ENCODE measurements at places on chromosomes 7 and 10.
A peak's percentile ranks its signal among the peaks of the same experiment; 100 is the strongest.

- DNase-seq = no peak
Measured at GRCh38 chr7:49255054-49255453, 330.7 kb downstream of the CDC14C start.

DNA sequence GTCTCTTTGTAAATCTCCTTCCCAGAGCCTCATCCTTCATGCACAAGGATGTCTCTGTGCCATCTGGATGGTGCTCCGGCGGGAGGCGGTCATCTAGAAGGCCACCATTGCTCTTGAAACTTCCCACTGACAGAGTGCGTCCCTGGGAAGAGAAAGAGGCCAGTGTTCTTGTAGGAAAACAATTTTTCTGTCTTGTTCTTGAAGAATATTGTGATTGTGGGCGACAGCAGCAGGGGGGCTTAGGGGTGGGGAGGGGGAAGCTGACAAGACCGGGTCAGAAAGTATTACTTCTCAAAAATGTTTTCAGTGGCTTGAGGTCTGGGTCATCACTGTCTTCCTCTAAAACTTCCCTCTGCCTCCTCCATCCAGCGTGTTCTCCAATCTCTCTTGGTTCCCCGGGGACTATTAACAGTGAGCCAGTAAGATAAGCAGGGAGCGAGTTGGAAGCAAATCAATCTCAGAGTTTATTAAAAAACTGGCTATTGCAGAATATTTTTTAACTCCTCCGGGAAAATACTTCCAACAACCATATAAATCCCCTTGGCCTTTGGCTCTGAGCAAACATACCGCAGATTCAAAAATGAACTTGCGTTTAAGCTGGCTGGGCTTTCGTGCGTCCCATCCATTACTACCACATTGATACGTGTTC is 597.8 kb upstream of the MGMT start:
- DNase-seq = no peak

DNA sequence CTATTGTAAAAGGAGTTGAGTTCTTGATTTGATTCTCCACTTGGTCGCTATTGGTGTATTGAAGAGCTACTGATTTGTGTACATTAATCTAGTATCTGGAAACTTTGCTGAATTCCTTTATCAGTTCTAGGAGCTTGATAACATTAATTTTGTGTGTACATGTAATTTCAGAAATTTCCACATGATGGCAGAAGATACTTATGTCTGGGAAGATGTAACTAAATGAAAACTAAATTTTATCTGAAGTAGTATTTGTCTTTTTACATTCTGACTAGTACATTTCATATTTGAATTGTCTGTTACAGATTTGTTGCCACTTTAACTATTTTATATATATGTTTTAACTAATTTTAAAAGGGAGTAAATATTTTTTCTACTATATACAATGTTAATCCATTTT is 27.6 kb downstream of the SDHAF3 start:
- DNase-seq = peak; percentile 21

DNA sequence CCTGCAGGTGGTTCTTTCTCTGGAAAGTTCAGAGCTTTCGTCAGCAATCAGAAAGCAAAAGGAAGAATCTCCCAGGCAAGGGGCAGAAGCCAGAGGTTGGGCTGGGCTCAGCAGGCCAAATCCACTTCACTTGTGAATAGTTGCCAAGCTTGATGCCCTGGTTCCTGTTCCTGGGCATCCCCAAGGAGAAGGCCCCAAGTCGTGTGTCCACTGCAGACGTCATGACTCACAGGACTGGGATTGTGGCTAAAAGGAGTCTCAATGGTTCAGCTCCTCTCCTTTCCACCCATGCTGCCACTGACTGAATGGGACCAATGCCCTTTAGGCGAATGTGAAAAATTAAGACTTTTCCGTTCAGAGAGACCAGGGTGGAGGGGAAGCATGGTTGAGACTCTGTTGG is 38.6 kb upstream of the TRIM8 start:
- no peak for DNase-seq

GRCh38 chr7:106823631-106824030 is 41.5 kb upstream of the PIK3CG start:
- DNase-seq = no peak

DNA sequence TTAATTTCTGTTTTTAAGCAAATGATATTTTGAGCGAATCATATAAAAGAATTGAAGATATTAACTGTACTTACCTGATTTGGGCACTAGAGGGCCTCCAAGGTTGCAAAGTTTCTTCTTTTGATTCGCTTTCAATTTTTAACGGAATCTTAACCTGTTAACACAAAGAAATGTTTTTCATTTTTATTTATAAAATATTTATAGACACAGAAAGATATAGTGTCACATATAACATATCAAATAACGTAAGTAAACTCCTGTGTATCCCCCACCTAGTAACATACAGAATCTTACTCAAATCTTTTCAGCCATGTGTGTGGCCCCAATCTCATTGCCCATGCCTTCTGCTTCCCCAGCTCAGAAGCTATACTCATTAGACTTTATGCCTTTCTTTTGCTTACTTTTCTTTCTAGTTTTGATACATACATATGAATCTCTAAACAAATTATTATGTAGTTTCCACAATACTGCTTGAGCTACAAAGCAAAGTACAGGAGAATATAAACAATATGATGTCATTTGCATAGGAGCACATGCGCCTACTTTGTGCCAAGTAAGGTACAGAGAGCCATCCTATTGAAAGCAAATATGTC is 49.5 kb upstream of the ZPBP start:
- DNase-seq = no peak

DNA sequence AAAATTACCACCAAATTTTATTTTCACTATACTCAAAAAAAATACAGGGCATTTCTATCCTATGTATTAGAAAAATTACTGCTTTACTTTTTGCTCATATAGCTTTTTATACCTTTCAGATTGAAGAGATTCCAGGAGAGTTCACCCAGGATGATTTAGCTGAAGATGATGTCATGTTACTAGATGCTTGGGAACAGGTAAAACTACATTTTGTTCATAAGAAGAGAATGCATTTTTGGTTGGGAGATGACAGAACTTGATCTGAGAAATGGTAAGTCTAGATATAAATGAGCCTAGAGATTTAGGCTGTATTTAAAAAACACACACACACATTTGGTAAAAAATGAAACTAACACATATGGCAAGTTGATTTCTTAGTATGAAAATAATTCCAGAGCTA is 38.1 kb upstream of the ARL4A start:
- DNase-seq = no peak

All from smooth muscle cell of the brain vasculature (primary cell).